ENCODE measurements at places on chromosomes 12 and 14. TPM values are rescaled to one million over a fixed set of nuclear protein-coding genes. Genes with fewer than 3 reads are reported as not detected.
A peak's percentile ranks its signal among the peaks of the same experiment; 100 is the strongest.

Gene GTF2H3
- 32.0 TPM for total RNA-seq

GRCh38 chr14:46245276-46245675 lies 406.3 kb downstream of the RPL10L start:
- no peak for DNase-seq

- DNase-seq, result peak; percentile 60
These were observed 6.5 kb downstream of the KRT86 start for GRCh38 chr12:52280796-52281560.

Gene EDDM3A
- total RNA-seq, result not detected

Gene MON2
- total RNA-seq, result 44.2 TPM

DNA sequence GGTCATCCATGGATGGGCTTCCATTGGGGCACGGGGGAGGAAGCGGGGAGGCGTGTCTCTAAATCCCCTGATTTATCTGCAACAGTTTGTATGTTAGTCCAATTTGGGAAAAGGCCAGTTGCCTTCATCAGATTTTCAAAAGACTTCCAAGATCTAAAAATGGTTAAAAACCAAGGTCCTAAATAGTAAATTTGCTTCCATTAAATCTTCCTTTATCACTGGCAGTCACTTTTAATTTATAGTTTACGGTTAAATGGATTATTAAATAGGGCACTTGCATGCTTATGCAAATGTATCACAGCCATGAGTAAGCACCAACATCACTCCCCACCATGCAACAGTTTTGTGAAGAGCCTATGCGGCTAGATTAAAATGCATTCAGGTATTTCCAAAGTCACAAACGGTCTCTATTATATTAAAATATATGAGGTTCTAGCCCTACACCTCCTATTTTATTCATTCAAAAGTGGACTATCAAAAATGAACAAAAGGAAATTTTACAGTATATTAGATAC lies 108.2 kb upstream of the GPHB5 start:
- DNase-seq, result no peak

- no peak for DNase-seq
These were observed 4.1 kb downstream of the TUBA1B start for GRCh38 chr12:49126852-49127763.

DNA sequence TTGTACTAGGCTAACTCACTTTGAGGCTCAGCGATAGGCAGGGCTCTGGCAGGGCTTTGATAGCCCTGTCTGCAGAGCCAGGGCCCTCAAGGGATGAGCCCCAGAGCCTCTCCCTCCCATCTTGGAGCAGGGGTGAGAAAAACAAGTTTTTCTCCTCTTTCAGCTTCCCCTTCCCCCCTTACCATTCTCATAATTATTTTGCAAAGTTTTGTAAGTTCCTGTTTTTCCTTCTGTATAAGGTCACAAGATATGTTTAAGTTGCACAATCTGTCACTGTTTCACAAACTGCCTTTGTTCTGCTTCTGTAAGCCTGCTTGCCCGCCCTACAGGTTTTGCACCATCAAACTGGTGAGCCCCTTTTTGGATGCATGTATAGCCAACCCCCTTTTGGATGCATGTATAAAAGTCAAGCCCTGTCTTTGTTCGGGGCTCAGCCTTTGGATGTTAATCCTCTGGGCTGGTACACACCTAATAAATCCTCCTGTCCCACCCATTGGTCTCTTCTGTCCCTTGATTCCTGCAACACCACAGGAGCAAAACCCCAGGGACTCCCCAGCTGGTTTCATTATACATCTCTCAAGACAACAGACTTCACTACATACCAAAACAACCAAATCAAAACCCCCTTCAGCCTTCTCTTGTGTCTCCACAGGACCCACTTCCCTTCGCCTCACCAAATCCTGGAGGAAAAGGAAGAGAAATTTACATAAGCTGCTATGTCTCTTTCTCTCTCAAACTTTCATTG lies 52.5 kb upstream of the RESF1 start:
- DNase-seq, result no peak

DNA sequence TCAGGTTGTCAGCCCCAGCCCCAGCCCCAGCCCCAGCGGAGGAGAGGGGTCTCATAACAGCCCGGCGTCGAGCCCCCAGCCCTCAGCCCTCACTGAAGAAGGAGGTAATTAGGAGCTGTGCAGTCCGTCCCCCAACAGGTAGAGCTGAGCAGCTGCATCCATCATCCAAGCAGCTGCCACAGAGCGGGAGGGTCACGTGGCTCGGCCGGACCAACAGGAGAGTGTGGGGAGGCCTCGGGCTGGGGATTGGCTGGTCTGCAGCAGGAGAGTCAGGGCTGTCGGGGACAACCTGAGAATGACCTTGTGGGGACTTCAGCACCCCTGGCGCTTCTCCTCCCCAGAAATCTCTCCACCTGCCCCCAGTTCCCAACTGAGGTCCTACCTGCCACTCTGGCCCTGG lies 29.6 kb downstream of the SMUG1 start:
- DNase-seq, result no peak

Gene KIF21A
- total RNA-seq, result 28.5 TPM

- no peak for DNase-seq
These were observed 67.8 kb downstream of the HMGA2 start for GRCh38 chr12:65891987-65892481.

- no peak for DNase-seq
These were observed 18.8 kb upstream of the KLRF1 start for GRCh38 chr12:9808504-9808903.

- no peak for DNase-seq
These were observed 365.3 kb downstream of the NUAK1 start for GRCh38 chr12:105773471-105773870.

GRCh38 chr12:67989184-67989920 lies at the start of gene IFNG-AS1:
IFNG-AS1 (plus strand) TSS chr12:67989447.
- DNase-seq, result no peak

DNA sequence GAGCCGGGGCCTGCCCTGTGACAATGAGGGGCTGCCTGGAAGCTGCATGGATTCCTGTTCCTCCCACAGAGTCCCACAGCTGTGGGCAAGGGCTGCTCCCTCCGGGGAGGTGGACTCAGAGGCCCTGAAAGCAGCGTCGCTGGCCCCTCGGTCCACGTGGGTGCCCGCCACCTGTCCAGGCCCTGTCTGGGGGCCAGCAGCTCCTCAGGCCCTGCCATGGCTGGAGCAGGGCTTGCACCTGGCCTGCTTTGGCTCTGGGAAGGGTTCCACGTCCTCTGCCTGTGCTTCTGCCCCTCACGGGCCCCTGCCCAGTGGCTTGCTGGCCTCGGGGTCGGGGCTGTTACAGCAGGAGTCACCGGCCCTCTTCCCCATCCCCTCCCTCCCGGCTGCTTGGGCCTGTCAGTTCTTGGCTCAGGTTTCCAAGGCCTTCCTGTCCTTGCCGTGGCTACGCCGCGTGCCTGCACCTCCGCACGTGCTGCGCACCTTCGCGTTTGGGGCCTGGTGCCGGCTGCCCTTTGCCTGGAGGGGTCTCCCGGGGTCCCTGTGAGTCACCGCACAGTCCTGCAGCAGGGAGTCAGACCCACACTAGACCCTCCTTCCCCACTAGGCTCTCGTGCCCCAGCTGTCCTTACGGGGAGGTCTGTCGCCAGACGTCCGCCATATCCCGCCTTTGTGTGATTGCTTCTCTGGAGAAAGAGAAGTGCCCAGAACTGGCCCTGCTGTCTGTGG lies 5.8 kb downstream of the FBRSL1 start:
- DNase-seq, result no peak

DNA sequence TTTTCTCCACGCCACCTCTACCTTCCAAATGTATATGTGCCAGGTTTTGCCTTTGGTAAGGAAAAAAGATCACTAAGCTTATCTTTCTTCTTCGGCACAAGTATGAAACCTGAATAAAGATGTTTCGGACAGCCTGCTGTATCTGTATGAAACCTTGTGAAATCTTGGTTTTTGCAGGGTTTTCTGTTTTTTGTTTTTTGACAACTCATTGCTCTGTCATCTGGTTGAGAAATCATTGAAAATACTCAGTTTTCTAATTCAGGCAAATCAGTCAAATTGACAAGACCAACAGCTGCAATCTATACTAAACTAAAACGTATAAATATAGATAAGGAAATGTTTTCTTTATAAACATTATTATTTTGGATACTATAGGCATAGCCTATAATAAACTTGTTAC lies 63.1 kb upstream of the FGD4 start:
- no peak for DNase-seq

Gene WNT5B
- total RNA-seq, result 11.3 TPM

Gene TCTN2
- 29.5 TPM for total RNA-seq

DNA sequence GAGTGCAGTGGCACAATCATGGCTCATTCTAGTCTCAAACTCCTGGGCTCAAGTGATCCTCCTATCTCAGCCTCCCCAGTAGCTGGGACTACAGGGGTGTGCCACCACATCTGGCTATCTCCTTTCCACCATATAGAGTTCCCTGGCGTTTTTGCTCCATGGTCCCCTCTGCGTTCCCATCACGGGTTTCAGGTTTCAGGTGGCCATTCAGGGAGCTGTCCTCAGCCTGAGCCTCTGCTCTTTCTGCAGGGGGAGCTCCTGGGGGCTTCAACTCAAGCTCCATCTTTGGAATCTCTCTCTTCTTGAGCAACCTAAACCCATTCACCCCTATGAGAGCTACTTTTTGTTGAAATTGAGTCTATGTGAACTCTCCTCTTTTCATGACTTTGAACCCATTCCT lies 11.6 kb downstream of the SMIM41 start:
- no peak for DNase-seq

Gene CLEC4D
- total RNA-seq, result not detected
